Upper lobe of right lung (tissue), 1 donor: ENCODE measurements at places on chromosomes 3 and 15. TPM values are rescaled to one million over a fixed set of nuclear protein-coding genes. Genes with fewer than 3 reads are reported as not detected.

CAPN7 gene
- total RNA-seq = 45.1 TPM

IREB2 gene
- 48.7 TPM for total RNA-seq

NAALADL2 gene
- total RNA-seq = 8.5 TPM

GJD2 gene
- not detected for total RNA-seq

SKOR1 gene
- 0.52 TPM for total RNA-seq

ZBBX gene
- total RNA-seq = not detected

CLRN1 gene
- total RNA-seq = not detected

RYR3 gene
- 0.61 TPM for total RNA-seq

DLEC1 gene
- 2.7 TPM for total RNA-seq

COLQ gene
- 1.1 TPM for total RNA-seq

BRK1 gene
- 112 TPM for total RNA-seq

GRIP2 gene
- total RNA-seq = 0.52 TPM

TMC3 gene
- total RNA-seq = not detected

NGLY1 gene
- total RNA-seq = 33.4 TPM

GOLGA8J gene
- total RNA-seq = not detected

SEMA6D gene
- 8.0 TPM for total RNA-seq

MED12L gene
- total RNA-seq = 0.69 TPM
